ENCODE measurements at places on chromosomes 5 and 9.
A peak's percentile ranks its signal among the peaks of the same experiment; 100 is the strongest.

- DNase-seq = peak; percentile 52
Measured at GRCh38 chr5:78527054-78527859, 121.3 kb downstream of the LHFPL2 start.

DNA sequence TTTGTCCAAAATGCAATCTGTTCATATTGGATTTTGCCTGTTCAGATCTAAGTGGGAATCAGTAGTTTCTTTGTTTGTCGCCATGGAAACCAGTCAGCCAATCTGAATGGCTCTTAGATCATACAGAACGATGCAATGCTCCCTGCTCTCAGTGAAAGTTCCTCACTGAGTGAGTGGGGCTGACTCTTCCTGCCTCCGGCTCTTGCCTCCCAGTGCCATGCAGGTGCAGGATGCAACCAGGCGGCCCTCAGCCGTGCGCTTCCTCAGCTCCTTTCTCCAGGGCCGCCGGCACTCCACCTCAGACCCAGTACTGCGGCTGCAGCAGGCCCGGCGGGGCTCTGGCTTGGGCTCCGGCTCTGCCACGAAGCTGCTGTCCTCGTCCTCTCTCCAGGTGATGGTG is at the start of gene PTPDC1:
PTPDC1 (plus strand) TSS at position 151 of the 400 bp plus-strand sequence; CDS start at position 218, 67 bp downstream.
- no peak for DNase-seq

DNA sequence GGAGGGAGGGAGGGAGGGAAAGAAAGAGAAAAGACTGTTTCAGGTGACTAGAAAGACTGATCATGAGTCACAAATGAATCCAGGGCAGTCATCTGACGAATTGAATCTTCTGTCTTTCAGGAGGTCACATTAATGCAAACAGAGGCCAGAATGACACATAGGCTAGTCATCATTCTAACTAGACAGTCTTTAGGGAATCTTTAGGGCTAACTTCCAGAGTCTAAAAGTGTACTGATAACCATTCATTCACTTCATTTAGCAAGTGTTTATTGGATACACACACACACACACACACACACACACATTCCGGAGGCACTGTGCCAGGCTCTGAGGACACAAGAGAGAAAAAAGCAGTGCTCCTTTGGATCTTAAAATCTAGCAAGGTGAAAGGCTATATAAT is 156.7 kb downstream of the EBF1 start:
- no peak for DNase-seq

DNA sequence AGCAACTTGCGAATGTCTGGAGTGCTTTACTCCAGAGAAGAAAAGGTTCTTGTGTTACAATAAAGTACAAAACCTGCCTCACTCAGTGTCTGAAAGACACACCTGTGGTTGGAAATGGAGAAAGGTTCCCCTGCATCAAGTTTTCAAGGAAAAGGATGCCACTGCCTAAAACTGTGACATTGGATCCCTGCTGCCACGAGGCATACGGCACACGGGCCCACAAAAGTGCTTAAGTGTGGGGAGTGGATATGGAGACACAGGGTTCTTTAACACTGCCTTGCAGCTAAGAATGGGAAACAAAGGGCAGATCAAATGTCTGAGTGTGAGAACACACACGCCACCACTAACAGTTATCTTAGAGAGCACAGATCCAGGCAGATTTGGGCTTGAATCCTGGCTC is 75.0 kb downstream of the NIPSNAP3B start:
- DNase-seq = no peak

GRCh38 chr5:100249884-100250269 is 285.3 kb upstream of the FAM174A start:
- DNase-seq = no peak

- DNase-seq = no peak
Measured at GRCh38 chr5:132421462-132421861, 52.0 kb downstream of the SLC22A5 start.

GRCh38 chr9:28779243-28779642 is 1206.0 kb upstream of the C9orf72 start:
- no peak for DNase-seq

DNA sequence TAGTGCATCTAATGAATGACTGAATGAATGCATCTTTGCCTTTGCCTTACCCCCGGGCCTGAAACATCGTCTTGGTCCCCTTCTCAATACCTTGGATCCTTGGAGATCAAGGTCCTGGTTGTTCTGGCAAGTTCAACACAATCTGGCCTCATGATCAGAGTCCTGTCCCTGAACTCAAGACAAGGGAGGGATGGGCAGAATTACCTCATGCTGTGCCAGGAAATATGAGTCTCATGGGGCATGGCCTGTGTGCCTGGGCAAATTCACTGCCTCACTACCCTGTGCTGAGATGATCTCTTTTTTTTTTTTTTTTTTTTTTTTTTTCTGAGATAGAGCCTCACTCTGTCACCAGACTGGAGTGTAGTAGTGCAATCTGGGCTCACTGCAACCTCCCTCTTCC is 630 bp upstream of the BTNL3 start:
- DNase-seq = no peak

DNA sequence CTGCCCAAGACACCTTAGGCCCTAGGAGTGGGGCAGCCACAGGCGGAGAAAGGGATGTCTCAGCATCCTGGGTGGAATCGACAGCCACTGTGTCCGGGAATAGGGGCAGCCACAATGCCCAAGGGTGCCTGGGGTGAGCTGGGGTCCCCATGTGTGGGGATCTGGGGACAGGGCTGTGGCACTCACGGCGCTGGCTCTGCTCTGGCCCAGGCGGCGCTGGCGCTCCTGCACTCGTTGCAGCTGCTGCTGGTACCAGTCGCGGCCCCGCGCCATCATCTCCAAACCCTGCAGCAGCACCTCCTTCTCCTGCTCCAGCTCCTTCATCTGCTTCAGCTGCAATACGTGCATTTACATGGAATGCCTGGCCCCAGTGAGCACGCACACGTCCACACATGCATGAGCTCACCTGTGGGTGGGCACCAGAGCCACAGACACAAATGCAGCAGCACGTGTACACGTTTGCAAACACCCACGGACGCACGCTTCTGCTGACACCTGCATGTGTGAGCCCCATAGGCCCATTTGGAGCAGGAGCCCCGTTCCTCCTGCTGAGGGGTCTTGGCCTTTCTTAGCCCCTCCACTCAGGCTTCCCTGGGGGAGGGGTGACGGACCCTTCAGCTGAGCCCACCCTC is 4.9 kb downstream of the SAPCD2 start:
- no peak for DNase-seq

DNA sequence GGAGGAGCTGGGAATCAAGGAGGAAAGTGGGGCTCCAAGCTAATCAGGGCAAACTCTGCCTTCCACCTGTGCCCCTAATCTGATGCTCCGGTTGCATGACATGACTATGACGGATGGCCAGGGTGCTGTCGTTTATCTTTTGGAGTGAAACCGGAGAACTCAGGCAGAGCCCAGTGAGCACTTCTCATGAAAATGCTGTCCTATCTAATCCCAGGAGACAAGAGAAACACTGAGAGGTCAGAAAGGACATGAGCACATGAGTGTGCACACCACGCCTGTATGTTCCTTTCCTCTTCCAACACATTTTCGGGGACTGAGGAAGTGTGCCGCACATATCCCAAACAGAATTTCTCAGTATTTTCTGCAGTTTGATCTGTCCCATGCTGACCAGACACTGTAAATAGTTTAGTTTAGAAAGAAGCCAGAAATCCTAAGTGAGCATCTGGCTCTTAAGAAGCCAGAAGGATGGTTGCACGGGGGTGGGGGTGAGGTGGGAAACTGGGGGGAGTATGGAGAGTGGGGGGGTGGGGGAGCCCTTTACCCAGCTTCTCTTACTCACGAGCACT is 217.1 kb downstream of the TSSK1B start:
- DNase-seq = no peak

DNA sequence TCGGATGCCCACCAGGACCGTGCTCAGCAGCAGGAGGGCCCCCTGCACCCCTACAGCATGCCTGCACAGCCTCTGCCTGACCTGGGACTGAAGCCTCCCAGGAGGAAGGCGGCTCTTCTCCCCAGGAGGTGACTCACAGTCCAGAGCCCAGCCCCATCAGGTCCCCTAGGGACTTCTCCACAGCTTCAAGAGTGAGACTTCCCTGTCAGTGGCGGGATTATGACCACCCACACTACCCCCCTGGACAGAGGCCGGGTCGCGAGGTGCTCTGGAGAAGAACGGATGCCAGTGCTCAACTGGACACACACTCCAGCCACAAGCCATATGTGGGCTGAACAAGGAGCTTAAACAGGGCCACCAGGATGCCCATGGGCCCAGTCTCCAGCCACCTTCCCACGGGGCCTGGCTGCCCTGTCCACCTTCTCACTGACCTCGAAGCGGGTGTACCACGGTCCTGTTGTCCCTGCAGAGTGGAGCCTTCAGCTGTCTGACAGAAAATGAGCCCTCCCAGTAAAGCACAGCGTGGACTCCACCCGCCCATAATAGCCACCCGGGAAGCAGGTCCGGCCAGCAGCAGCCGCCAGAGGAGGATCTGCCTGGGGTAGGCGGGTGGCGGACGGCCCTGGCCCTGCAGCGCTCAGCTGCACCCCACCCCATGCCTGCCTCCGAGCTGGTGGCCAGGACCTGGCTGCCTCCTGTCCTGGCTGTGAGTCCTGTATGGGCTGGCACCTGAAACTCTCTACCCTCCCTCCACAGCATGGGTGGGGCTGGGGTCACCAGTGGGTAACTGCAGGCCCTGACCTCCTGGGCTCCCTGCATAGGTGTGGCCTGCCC is 54.7 kb downstream of the SEMA4D start:
- no peak for DNase-seq

GRCh38 chr5:140926443-140927227 is 536 bp downstream of the PCDHAC1 start:
- DNase-seq = peak; percentile 79

GRCh38 chr5:111748304-111748763 is 8.7 kb downstream of the NREP start:
- no peak for DNase-seq

DNA sequence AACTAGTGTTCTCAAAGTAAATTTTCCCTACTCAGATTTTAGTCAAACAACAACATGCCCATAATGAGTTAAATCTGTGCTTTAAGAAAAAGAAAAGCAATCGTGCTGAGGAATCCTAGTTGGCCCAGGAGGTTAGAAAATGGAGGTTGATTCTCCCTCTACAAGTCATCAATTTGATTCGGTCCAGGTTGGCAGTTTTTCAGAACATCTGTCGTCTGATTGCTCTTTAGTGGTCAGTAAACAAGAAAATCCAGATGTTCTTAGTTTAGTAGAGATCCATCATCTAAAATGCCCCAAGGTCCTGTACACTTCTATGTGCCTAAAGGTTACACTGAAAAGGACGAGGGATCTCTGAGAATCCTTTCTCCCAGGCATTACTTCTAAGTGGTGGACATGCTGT is 659.2 kb downstream of the MTRR start:
- DNase-seq = no peak

DNA sequence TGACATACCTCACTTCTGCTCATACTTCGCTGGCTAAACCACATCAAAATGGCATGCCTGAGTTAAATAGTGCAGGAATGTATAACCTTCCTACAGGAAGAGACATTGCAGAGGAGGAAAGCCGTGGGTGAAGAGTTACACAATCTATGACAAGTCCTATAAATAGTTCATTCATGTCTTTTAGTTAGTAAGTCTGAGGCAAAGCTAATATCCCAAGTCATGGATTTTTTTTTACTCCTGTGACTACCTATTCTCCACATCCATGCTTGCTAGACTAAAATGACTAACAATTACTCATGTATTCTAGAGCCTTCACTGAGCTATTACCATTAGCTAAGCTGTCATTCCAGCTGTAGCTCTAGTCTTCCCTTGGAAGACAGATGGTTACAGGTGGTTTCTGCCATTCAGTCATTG is 391.3 kb downstream of the NR2F1-AS1 start:
- DNase-seq = no peak

- DNase-seq = no peak
Measured at GRCh38 chr5:7181841-7182240, 214.1 kb upstream of the ADCY2 start.

DNA sequence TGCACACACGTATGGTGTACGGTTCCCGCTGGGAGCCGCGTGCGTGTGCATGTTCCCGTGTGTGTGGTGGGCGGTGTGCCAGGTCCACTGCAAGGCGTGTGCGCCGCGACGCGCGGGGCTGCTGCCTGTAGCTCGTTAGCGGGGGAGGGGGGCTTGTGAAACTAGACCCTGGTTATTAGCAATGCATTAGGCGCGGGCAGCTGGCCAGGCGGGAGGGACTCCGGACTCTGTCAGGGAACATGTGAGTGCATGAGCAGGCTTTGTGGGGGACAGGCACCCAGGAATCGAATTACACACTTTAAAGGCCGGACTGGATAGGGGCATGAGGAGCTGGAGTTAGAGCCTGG is 32.2 kb upstream of the ENHO start:
- no peak for DNase-seq

GRCh38 chr9:12191630-12192029 is 501.6 kb upstream of the TYRP1 start:
- DNase-seq = no peak

DNA sequence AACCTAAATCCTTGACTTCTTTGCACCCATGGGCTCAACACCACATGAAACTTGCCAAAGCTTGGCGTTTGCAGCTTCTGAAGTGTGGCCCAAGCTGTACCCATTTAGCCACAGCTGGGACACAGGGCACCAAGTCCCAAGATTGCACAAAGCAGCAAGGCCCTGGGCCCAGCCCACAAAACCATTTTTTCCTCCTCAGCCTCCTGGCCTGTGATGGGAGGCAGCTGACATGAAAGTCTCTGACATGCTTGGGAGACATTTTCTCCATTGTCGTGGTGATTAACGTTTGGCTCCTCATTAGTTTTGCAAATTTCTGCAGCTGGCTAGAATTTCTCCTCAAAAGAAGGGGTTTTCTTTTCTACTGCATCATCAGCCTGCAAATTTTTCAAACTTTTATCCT is 32.0 kb downstream of the ACTL7B start:
- no peak for DNase-seq

GRCh38 chr5:149561848-149562247 is 10.6 kb upstream of the CSNK1A1 start:
- no peak for DNase-seq

GRCh38 chr5:34680896-34681295 is 24.8 kb downstream of the RAI14 start:
- DNase-seq = no peak

DNA sequence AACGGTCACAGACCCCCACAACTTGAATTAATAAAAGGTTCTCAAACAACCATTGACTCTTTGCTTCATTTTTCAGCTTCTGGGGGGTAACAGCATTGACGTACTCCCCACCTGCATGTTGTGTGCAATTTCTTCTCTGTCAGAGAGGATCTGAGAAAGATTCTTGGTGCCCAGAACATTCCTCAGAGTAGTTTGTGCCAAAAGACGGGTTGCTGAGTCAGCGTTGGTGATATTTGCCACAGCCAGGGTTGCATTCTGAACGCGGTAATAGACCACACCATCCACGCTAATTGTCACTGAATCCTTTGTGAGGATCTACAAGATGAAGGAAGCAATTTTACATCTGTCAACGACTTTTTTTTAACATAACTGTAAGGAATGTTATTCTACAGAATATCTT is 21.0 kb downstream of the STOM start:
- no peak for DNase-seq

GRCh38 chr5:143229426-143229895 is 174.0 kb downstream of the NR3C1 start:
- no peak for DNase-seq

- no peak for DNase-seq
Measured at GRCh38 chr5:91269198-91269597, 113.9 kb downstream of the ARRDC3 start.

- no peak for DNase-seq
Measured at GRCh38 chr9:129060991-129061390, 19.9 kb upstream of the DOLPP1 start.

Measured in breast epithelium (tissue), 4 donors.